ENCODE measurements at places on chromosomes 11 and 22. TPM values are rescaled to one million over a fixed set of nuclear protein-coding genes. Genes with fewer than 3 reads are reported as not detected.

- no peak for DNase-seq
These were observed 16.5 kb downstream of the LRRC10B start for GRCh38 chr11:61524963-61525587.

DNA sequence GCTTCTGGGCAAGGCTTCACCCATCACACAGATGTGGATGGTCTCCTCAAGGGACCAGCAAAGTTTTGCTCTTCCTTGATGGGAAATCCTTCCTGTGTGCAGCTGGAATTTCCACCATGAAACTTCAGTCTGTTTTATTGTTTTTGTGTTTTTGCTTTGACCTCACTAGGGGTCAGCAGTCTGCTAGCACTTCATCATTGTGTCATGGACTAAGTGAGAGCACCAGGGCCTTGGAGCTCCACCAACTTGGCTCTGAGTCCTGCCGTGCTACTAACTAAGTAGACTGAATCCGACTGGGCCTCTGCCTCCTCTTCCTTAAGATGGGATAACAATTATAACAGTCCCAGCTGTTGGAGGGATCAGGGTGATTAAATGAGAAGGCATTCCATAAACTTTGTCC lies 305.8 kb upstream of the NCAM1 start:
- DNase-seq: no peak

- DNase-seq: peak; percentile 77
These were observed 26.4 kb downstream of the KCTD17 start for GRCh38 chr22:37077802-37078448.

GRCh38 chr22:26740253-26740652 lies 82.9 kb downstream of the MIAT start:
- no peak for DNase-seq

DNA sequence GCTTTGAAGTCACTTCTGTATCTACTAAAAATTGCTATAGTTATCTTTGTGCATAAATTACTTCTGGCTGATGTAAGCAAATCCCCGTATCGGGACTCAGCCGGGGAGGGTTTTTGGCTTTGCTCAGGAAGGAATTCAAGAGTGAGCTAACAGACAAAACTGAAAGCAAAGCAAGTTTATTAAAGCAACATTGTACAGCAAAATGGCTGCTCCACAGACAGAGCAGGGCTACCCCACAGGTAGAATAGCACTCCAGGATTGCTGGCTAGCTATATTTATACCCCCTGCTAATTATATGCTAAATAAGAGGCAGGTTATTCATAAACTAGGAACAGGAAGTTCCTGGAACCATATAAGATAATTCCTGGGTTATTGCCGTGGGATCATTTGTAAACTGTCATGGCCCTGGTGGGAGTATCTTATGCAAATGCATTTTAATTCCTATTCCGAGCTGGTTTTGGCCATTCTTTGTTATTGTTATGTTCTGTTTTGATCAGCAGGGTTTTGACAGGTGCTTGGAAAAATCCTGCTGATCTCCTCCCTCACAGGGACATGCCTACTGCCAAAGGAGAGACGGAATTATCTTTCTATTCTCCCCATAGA lies 15.2 kb downstream of the MIF start:
- no peak for DNase-seq

DNA sequence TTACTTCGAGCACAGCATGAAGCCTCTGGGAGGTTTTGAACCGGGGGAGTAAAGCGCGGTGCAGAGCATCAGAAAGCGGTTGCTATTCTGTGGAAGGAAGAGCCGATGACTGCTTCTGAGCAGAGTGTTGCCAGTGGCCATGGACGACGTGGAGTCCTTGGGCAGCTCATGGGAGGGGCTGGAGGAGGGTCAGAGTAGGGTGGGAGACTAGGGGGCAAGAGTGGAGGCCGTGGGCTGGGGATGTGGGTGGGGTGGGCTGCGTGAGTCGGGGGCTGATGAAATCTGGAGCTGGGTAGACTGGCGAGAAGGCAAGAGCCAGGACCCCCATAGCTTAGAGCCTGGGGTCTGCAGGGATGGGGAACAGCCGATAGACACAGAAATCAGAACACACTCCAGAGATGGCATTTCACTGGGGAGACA lies 40.2 kb downstream of the TBC1D22A start:
- no peak for DNase-seq

DNA sequence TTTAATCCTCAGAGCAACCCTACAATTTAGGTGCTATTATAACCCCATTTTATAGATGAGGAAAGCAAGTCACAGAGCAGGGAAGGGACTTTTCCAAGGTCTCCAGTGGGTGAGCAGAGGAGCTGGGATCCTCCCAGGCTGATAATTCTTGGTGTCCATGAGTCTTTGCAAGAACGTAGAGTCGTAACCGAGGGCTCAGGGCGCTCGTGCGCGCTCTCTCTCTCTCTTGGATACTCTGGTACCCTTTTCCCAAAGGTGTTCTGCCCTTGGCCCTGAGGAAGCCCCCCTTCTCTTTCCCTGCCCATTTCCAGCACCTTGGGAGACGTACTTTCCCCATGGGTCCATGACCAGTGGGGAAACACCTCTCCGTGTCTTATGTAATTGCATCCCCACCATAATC lies 5.2 kb upstream of the ZP1 start:
- DNase-seq: no peak

- DNase-seq: no peak
These were observed 114.1 kb downstream of the FAR1 start for GRCh38 chr11:13782390-13783075.

DNA sequence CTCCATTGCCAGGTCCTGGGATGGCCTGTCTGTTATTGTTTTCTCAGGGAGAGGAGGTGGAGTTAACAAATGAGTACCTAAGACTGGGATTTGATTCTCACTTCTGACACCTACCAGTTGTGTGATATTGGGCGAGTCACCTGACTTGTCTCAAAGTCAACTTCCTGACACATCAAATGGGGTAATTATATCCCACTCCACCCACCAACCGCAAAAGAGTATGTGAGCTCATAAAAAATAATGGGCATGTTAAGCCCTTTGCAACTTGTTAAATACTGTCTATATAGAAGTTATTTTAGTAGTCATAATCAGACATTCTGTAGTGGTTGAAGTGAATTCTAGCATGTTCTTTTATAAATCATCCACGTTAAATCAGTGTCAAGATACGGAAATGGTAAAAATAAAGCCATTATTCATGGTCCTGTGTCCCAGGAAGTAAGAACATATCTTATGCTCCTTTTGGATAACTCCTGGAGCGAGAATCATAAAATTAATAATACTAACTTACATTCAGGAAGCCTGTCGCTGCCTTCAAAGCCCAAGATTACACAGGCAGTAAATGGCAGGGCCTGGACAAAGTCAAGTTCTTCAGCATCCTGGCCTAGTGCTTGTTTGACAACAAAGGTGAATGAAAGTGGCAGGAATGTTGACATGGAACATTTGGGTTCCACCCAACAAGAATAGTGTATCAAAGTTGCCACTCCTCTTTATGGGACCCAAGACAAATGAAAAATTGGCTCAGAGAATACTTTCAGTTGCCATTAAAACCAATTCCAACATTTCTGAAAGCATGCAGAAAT lies 54.3 kb downstream of the SYTL2 start:
- DNase-seq: no peak

GRCh38 chr11:17543041-17543440 lies 1.2 kb downstream of the USH1C start:
- DNase-seq: no peak

DNA sequence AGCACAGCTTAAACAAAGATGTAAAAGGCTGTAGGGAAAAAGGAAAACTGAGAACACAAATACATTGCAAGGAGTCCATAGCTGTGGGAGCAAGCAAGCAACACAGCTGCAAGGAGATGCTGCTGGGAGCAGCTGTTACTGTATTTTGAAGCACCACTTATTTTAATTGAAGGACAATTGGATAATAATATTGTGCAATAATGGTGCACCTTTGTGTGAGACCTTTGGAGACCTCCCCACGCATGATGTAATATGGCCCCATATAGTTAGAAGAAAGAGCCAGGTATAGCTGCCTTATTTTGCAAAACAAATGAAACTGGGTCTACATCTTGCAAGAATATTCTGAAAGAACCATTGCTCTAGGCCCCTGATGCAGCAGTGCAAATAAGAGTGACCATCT lies 191.1 kb upstream of the KIRREL3 start:
- no peak for DNase-seq

GRCh38 chr22:17931400-17931825 lies 92.9 kb downstream of the MICAL3 start:
- no peak for DNase-seq

DNA sequence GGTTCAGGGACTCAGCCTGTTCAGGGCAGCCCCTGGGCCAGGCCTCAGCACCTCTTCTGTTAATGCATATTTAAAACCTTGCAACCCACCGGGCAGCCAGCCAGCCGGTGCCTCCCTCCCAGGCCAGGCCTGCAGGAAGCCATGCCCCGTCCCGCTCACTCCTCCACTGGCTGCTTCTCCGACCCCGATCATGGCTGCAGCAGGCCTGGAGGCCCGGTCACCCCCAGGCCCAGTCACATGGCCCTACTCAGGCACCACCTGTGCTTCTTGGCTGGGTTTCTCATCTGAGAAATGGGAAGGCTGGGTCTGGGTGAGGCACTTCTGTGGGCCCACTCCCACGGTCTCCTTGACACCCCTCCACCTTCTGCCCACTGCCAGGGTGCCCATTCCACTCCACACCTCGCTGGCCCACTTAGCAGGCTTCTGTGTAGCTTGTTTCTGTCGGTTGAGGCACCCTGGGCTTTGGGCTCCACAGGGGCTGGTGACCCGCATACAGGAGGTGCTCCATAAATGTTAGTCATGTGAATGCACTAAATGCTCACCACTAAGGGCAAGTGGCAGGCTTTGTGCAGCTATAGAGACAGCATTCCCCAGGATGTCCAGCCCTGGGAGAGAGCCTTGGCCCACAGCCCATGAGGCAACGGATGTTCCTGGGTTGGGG lies 11.4 kb downstream of the RTN4R start:
- no peak for DNase-seq

DNA sequence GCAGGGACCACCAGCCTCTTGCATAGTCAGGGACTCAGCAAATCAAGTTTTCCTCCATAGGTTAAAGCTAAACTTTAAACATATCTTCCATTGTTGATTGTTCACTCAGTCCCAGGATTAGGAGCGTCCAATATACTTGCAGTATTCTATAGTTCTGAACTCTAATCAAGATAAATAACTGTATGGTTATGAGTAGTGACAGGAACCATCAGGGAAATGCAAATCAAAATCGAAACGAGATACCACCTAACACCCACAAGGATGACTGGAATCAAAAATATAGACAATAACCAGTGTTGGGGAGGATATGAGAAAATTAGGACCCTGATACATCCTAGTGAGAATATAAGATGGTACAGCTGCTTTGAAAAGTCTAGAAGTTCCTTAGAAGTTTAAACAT lies 190.0 kb downstream of the ETS1 start:
- no peak for DNase-seq

GRCh38 chr11:11268119-11268518 lies 84.9 kb downstream of the CSNK2A3 start:
- no peak for DNase-seq

GRCh38 chr11:121451178-121451985 lies 732 bp upstream of the SORL1 start:
- DNase-seq: no peak

DNA sequence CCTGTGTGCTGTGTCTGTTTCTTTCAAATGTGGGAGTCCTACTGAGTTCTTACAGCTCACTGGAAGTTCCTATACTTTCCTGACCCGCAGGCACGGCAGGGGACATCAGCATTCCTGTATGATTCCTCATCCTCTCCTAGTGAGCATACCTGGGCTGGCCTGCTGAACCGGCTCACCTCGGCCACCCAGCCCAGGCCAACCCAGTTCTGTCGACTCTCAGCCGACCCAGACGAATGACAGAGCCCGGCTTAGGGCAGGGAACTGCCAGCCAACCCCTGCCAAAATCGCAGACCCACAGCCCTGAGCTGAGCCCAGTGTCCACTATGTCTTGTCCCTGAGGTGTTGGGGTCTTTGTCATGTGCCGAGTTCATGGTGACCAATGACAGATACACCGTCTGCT lies 339.7 kb downstream of the BRD1 start:
- DNase-seq: no peak

DNA sequence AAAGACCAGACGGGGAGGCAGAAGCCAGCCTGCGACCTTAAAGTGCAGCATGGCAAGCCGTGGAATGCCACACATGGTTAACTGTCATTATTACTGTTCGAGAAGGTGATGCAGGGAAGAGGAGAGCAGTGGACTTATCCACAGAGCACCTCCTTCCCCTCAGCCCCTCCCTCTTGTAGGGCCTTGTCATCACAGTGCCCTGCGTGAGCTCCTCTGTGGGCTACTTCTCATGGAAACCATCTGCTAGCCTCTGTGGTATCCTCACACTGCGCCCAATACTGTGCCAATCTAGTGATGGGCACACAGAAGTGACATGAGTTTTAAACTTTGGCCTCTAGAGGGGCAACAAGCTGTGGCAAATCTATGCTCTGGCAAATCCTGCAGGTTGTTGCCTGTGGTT lies 18.2 kb upstream of the CCDC134 start:
- no peak for DNase-seq

- DNase-seq: no peak
These were observed 404.2 kb downstream of the LUZP2 start for GRCh38 chr11:24900960-24901549.

- DNase-seq: no peak
These were observed 8.2 kb downstream of the PDGFB start for GRCh38 chr22:39236321-39237317.

The DSCAML1 gene
- total RNA-seq: 0.09 TPM

The ZNF215 gene
- 11.2 TPM for total RNA-seq

The C11orf86 gene
- not detected for total RNA-seq

The IFITM10 gene
- total RNA-seq: not detected

The TMPRSS5 gene
- total RNA-seq: 8.6 TPM

The EHF gene
- total RNA-seq: not detected

The SUSD2 gene
- 0.66 TPM for total RNA-seq

The GUCY1A2 gene
- 4.0 TPM for total RNA-seq

The CFAP300 gene
- 6.4 TPM for total RNA-seq

The C22orf31 gene
- total RNA-seq: not detected

The FGF4 gene
- total RNA-seq: not detected

The SHISAL1 gene
- 4.3 TPM for total RNA-seq

The NXPE2 gene
- 0.26 TPM for total RNA-seq

The PRR5L gene
- total RNA-seq: 6.6 TPM

The ANO9 gene
- total RNA-seq: not detected

The TEX54 gene
- not detected for total RNA-seq

All from neural crest cell (in vitro differentiated cells).